A549 treated with Hydrocortisone at 1 μM for 4 hours (cell line): ENCODE measurements at places on chromosomes 4 and X. TPM values are rescaled to one million over a fixed set of nuclear protein-coding genes. Genes with fewer than 3 reads are reported as not detected.

Gene PLCXD1
- 24.0 to 29.7 TPM (median 29.5 TPM) in 5 replicates for total RNA-seq

Gene CENPC
- 2.8 to 4.2 TPM (median 4.0 TPM) in 5 replicates for total RNA-seq

Gene EFNB1
- 8.7 to 10.9 TPM (median 9.5 TPM) in 5 replicates for total RNA-seq

Gene CYTL1
- not detected in 5 replicates for total RNA-seq

Gene TSPAN7
- 2.4 to 3.1 TPM (median 2.8 TPM) in 5 replicates for total RNA-seq
